D721Med (cell line): ENCODE measurements at places on chromosomes 2 and 18.

- no peak for DNase-seq
Measured at GRCh38 chr2:15633971-15634346, 42.3 kb downstream of the DDX1 start.

- no peak for DNase-seq
Measured at GRCh38 chr2:75348307-75348706, 149.0 kb upstream of the TACR1 start.

GRCh38 chr18:42941860-42942259 is 173.6 kb downstream of the RIT2 start:
- no peak for DNase-seq

GRCh38 chr2:11953258-11953657 is 206.8 kb downstream of the LPIN1 start:
- DNase-seq, result no peak

DNA sequence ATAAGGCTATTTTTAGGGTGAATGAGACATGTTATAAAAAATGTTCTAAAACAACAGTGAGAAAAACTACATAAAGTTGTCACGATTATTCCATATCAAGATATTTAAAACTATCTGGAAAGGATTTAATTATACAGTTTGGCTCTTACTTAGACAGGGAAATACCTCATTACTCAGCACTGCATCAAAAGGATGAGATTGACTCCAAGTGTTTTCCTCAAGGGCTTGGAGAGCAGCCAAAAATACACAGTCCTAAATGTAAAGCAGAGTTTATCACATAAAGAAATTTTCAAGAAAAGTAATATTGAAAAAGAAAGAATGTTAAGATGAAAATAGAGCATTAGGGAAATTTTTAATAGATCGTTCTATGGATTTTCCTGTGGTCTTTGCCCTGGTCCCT is 285.5 kb upstream of the NETO1 start:
- DNase-seq, result no peak

DNA sequence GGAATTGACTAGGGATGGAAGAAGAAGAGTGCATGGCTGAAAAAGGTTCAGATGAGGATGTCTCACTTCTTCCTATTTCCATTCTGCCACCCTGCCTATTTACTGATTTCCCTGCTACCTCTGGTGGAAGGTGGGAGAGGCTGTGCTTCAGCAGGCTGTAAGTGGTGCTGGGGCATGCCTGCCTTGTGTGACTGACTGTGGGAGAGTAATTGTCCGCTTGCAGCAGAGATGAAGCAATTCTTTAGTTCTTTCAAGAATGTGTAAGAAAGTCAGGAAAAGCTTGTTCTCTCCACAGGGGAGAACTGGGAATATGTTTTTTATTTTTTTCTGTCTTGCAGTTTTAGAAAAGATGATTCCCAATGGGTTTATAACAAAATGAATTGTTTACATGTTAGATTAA is 72.5 kb upstream of the NYAP2 start:
- no peak for DNase-seq

DNA sequence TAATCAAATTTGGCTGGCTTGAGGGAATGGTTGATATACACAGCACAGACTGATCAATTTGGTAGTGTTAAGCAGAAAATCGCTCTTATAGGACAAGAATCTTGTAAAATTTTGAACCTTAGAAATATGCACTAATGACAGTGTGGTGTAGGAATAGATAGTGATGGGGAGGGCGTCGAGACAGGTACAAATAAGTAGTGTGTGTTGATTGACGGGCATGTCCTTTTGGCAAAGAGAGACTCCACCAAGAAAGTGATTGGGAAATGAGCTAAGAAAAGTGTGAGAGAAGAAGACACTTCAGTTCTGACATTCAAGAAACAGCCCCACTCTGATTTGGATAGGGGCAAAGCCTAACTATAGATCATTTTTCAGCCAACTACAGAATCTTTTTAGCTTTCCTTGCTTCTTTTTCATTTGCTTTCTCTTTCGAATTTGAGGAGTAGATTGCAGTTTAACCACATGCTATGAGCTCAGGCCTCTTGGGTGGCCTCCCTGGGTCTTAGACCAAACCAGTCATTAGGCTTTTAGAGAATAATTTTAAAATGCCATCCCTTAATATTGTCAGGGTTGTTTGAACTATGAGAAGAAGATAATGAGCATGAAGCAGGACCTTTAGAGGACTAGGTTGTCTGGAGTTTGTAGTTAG is 127.1 kb downstream of the CERS6 start:
- DNase-seq, result no peak

- DNase-seq, result no peak
Measured at GRCh38 chr18:65659912-65660311, 90.9 kb upstream of the CDH7 start.

DNA sequence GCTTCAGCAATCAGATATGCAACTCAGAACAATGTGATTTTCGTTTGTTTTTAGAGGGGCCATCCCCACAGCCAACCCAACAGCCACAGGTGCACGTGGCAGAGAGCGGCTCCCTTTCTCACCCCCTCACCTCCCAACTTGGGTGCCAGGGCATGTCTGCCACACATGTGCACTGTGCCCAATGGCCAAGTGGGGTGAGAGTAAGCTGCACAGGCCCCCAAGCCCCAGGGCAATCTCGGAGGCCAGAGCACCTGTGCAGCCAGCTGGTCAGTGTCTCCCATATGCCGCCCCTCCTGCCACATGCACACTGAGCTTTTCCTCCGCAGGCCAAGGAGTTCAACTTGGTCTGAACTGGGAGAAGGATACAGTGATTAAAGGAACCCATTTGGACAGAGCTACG is 1130.2 kb downstream of the DSC3 start:
- DNase-seq, result no peak

- no peak for DNase-seq
Measured at GRCh38 chr2:225454412-225454811, 54.9 kb downstream of the NYAP2 start.

DNA sequence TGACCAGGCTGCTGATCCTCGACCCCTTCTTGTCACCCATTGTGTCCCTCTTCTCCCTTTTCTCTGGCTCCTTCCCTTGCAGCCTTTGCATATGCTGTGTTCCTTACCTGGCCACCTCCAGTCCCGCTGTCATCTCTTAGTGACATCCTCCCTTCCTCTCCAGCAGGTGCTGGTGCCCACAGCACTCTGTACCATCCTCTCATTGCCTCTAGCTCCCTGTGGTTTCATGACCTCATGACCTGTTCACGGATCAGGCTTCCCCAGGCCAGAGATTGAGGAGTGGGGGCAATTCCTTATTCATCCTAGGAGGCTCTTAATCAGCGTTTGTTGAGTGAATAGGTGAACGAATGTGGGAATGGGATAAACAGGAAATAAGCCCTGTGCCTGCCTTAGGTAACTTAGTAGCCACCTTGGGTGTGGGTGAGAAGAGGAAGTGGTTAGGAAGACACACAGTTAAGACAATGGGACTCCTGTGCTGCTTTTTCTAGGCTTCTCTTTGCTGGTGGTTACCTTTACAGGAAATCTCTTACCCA is 35.5 kb downstream of the ITGA6 start:
- DNase-seq, result no peak

- no peak for DNase-seq
Measured at GRCh38 chr2:42809819-42810120, 17.4 kb upstream of the HAAO start.

GRCh38 chr2:219570194-219570923 is 980 bp downstream of the OBSL1 start:
- no peak for DNase-seq

- no peak for DNase-seq
Measured at GRCh38 chr2:129462349-129462748, 517.1 kb upstream of the RAB6C start.

- no peak for DNase-seq
Measured at GRCh38 chr2:32671885-32672533, 44.2 kb downstream of the TTC27 start.

GRCh38 chr2:108893277-108893676 is 95.7 kb downstream of the EDAR start:
- no peak for DNase-seq

GRCh38 chr2:15275346-15275745 is 285.8 kb downstream of the NBAS start:
- DNase-seq, result no peak

DNA sequence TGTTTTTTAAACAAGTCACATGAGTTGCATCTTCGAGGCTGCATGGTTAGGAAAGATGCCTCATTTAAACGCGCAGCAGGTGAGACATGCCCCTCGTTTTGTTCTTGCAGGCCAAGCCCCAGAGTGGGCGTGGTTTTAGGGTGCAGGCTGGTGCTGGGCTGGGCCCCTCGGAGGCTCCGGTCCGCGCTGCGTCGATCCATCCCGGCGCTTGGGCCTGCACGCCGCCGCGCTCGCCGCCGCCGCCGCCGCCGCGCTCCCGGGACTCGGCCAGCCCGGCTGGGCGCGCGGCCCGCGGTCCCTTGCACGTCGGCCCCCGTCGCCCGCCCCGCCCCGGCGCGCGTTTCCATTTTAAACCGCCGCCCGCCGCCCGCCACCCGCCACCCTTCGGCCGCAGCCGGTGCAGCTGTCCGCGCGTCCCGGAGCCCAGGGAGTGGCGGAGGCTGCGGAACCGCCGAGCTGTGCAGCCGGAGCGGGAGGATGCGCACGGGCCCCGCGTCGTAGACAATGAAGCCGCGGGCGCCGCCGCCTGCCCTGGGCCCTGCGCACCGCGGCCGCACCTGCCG is 175.5 kb downstream of the AGAP1 start:
- peak; percentile 47 for DNase-seq

DNA sequence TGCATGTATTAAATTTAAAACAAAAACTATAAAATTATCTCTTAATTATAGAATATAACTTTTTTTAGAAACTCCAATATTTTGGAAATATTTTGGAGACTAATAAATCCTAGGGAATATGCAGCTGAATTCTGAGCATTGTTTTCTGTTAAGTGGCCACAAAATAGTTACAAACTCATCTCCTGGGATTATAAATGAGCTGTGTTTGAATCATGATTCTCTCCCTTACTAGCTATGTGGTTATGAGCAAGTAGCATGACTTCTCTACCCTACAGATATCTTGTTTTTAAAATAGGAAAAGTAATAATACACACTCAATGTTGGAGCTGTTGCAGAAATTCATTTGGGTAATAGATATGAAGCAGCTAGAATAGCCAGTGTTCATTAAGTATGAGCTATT is 137.9 kb upstream of the ITGA4 start:
- no peak for DNase-seq

DNA sequence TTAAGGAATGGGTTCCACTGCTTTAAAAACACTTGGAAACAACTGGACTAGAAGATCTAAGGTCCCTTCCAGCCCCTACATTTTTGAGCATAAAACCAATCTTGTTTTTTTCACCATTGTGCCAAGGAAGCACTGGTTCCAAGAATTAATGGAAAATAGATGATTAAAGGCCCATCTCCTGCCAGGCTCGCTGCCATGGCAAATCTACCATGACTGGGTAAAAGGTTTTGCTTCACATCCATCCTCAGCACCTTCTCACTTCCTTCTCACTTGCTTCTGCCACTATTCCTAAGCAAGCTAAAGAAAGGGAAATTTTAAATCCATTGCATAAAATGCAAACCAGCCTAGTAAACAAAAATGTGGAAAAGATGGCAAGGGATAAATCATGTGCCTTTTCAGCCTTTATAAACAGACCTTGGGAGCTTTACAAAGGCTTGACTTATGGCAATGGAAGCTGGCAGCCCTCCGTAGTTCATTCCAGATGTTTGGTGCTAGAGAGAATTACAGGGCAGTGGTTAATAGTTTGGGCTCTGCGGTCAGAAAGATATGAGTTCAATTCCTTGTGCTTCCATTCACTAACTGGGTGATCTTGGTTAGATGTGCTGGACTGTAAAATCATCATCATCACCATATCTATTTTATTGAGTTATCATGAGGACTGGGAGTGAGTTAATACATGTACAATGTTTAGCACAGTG is 27.0 kb upstream of the ST3GAL5 start:
- DNase-seq, result no peak

- no peak for DNase-seq
Measured at GRCh38 chr2:63643486-63643885, 54.7 kb downstream of the MDH1 start.

GRCh38 chr2:227772197-227772661 is 26.5 kb downstream of the SCYGR8 start:
- DNase-seq, result no peak

DNA sequence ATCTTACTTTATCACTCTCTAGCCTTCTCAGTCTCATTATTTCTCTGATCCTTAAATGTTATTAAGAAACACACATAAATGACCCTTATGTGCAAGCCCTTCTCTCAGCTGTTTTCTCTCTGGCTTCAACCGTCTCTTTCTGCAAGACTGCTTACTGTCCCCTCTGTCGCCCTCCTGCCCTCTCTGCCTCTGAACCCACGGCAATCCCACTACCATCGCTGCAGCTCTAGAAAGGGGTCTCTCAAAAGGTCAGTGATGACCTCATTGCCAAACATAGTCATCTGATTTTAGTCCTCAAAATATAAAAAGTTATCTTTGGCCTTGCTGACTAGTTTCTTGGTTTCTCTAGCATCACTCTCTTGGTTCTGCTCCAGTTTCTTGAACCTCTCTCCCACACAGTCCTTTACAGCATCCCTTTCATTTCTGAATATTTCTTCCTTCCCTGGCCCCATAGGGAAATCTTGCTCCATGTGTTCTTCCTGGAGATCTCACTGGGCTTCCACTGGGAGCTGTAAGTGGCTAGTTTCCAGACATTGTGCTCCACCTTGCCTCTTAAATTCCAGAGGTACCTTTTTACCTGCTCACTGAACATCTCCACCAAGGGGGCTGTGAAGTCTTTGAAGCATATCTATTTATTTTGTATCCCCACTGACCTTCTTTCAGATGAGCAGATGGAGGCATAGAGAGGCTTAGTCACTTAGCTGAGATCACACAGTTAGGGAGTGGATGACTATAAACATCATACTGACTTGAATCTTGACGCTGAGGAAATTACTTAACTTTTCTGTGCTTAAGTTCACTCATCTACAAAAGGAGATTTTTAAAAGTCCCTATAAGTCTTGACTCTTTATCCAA is 96.2 kb downstream of the PDE1A start:
- DNase-seq, result no peak

GRCh38 chr2:150482667-150483400 is 4.6 kb downstream of the RND3 start:
- DNase-seq, result no peak

- DNase-seq, result no peak
Measured at GRCh38 chr2:134536296-134536695, 182.5 kb downstream of the TMEM163 start.

DNA sequence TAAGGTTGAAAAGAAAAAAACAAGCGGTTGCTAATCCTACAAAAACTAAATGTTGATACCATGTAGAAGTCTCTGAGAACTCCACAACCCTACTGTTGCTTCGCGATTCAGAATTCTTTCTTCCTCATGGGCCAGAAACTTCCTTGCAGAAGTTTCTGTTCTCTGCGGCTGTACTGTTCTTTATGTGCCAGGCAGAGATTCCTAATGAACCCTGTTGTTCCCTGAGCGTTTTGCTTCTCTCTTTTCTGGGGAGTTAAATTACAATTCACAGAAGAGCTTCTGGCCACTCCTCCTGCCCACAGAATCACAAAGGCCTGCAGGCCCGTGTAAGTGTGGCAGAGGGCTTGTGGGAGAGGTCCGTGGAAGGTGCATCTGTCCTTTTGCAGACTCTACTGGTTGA is 1.8 kb upstream of the THNSL2 start:
- no peak for DNase-seq

DNA sequence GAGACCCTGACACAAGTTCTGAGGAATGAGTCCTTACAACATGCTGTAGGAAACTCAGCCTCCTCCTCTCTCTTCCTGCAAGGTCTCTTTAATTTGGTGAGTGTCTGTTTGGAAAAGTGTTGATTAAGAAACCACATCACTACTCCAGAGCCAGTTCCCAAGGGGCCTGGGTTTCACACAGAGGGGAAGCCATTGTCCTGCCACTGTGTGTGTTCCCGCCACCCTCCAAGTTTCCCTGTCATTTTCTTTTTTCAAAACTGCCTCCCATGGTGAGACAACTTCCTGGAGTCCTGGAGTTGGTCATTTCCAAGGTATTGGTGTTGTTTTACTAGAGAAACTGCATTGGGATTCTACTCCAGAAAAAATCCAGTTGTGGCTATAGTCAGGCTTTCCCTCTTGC is 232.0 kb upstream of the PARD3B start:
- DNase-seq, result no peak
